ENCODE measurements at places on chromosomes 2 and 18.
A peak's percentile ranks its signal among the peaks of the same experiment; 100 is the strongest.

DNA sequence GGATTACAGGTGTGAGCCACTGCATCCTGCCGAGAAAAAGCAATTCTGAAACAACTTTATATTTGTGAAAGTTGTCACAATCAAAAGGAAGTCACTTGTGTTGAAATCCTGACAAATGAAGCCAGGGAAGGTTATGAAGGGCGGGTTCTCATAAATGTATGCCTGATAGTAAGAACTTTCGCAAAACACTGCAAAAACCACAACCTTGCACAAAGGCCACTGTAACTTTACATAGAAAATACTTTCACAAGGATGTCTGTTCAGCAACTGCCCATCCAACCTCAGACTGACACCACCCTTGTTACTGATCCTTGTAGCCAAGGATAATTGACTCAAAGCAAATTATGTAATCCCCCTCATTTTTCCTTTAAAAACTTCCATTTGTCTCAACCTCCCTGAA lies 90.6 kb downstream of the SLC4A3 start:
- no peak for DNase-seq

DNA sequence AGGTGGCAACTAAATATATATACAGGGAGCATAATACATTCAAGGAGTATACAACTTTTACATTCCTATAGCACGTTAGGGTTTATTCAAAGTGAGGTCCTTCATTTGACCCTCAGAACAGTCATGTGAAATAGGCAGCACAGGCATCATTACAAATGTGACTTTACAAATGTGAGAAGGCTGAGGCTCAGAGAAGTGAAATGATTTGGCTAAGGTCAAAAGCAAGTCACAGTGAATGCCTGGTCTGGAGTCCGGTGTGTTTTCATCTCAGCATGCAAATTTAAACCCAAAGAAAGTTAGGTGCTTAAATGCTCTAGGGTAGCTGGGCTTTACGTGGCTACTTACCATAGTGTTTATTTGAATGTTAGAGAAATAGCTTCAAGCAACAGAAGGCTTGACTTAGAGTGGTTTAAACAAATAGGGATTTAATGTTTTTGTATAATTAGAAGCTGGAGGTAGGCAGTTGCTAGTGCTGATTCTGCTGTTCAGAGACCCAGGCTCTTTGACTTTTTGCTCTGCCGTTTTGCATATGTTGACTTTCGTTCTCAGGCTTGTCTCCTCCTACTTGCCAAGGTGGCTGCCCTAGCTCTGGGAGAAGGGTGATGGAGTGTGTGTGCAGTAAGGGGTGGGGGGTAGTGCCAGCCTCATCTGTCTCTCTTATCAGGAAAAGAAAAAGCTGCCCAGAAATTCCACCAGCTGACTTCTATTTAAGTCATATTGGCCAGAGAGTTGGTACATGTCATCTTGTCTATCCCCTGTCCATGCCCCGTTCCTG lies 89.2 kb downstream of the PLCL1 start:
- no peak for DNase-seq

- no peak for DNase-seq
Observed at GRCh38 chr2:182558564-182558963, 131.7 kb upstream of the PDE1A start.

DNA sequence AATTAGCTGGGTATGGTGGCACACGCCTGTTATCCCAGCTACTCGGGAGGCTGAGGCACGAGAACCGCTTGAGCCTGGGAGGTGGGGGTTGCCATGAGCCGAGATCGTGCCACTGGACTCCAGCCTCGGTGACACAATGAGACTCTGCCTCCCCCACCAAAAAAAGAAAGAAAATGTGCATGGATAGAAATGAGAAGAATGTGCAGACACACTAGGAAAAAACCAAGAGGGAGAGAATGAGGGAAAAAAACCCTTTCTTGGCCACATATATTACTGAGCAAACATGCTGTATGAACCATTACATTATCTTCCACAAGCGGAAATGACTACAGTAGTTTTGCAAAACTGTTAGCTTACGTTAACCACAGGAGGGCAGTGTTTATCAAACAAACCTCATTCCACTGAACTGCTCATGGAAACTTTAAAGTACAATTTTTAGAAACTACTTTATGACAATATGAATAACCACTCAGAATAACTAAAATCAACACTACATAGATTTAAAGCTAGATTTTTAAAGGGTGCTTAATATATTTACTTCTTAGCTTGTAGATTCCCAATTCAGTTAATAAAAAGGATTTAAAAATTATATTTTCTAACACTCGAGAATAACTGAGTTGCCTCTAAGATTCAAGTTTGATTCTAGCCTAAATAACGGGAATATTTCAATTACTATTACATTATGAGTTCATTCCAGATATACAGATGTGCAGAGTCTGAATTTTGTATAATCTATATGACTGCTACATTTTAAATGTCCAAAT lies 26.4 kb downstream of the ASXL2 start:
- peak; percentile 78 for DNase-seq

GRCh38 chr2:69745035-69745434 lies 3.1 kb downstream of the ANXA4 start:
- DNase-seq = no peak

DNA sequence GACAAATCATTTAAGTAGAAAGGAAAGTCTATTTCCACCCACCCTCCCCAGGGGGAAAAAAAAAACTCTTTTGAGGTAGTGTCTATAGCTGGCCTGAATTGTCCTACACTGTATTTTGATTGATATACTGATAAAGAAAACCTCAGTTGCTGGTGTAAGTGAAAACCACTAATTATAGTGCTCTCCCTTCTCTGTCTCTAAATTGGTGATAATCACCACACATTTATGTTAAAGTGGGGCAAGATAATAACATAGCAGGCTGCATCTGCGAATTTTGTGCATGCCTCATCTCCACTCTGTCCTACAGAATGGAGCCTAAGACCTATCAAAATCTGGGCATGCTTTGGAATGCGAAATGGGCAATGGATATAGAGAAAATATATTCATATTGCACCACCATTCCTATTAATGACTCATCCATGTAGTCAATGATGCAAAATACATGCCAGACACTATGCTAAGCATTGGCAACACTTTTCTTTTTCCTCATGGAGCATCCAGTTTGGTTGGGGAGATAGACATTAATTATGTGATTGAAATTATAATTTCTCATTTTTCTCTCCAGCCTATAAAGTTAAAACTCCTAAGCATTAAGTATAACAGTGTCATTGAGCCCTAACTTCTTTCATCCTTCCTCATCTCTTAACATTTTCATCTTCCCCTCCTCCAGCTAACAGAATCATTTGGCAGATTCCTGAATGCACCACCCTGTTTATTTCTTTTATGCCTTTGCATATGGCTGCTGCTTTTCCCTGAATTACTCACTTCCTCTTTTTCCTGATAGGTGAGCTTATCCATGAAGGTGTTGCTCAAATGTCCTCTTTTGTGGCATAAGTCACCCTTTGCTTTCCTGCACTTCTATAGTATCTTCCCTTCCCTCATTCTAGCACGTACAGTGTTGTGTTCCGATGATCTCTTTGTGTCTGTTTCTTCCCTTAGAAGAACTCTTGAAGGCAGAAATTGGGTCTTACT lies 58.2 kb downstream of the SLC9A2 start:
- no peak for DNase-seq

DNA sequence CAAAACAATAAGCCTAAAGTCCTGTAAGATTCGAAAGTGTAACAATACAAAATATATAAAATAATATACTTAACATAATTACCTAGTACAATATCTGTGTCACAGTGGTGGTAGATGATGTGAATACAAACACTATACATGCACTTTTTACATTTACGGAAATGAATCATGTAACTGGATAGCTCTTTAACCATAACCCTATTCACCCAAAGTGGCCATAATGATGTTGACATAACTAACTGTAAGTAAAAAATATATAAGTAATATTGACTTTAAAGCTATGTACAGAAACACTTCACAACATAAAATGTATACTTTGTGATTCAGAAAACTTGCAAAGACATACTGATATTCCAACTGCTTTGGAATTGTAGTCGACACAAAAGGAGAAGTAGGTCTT lies 616.9 kb upstream of the SLC8A1 start:
- no peak for DNase-seq

DNA sequence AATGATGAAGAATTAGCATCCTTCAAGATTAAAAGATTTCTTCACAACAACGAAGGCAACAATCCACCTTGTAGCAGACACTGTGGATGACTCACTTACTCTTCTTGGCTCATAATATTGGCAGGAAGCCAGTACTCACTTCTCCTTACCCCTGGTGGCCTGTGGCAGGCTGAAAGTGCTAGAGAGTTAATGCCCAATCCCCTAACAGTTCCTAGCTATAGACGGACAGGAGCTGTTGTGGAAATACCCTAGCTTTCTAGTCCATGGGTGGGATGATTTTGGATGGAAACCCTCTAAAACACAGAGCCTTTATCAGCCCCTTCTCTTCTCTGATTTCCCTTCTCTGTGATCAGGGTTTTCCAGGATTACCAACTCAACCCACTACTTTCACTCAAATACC lies 128.6 kb upstream of the NYAP2 start:
- DNase-seq = peak; percentile 90

GRCh38 chr2:4369826-4370419 lies 666.5 kb downstream of the DCDC2C start:
- no peak for DNase-seq

GRCh38 chr18:45844938-45845337 lies 19.5 kb downstream of the SIGLEC15 start:
- no peak for DNase-seq

GRCh38 chr2:68172990-68173700 lies 15.5 kb downstream of the PNO1 start:
- DNase-seq = no peak

DNA sequence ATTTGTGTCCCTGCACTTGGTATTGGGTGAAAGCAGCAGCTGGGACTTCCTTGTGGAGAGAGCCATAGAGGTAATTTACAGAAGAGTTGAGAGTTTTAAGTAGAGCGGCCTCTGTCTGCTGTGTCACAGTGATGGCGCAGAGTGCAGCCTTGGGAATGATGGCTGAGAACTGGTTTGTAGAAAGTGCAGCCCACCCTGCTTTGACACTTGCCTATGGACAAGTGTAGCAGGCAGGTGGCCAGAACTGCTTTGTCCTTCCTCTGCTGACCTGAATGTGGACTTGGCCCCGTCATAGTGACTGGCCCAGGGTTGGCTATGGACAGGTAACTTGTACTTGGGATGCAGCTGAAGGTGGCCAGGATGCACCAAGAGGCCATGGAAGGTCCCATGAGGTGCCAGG lies 6.4 kb upstream of the ANO7 start:
- no peak for DNase-seq

GRCh38 chr2:131413148-131413747 lies 49.3 kb upstream of the RAB6D start:
- DNase-seq = peak; percentile 49

- DNase-seq = no peak
Observed at GRCh38 chr2:69271831-69272257, 115.2 kb downstream of the GFPT1 start.

GRCh38 chr2:165529130-165529529 lies 59.6 kb downstream of the CSRNP3 start:
- no peak for DNase-seq

- DNase-seq = no peak
Observed at GRCh38 chr2:58416696-58417095, 175.6 kb upstream of the FANCL start.

- DNase-seq = peak; percentile 31
Observed at GRCh38 chr2:219178377-219179175, 501 bp downstream of the RETREG2 start.

DNA sequence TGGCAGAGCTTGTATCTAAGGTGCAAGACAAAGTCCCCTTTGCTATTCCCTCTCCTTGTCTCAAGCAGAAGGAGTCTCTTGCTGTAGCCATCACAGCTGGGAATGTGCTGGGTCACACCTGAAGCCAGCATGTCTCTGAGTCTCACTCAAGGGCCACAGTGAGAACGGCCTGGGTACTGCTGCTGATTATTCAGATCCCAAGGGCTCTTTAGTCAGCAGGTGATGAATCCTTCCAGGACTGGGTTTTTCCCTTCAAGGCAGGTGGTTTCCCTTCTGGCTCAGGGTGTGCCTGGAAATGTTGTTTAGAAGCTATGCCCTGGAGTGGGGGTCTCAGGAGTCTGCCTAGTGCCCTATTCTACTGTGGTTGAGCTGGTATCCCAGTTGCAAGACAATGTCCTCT lies 356.3 kb downstream of the PARD3B start:
- DNase-seq = no peak

- DNase-seq = no peak
Observed at GRCh38 chr2:72988726-72989273, 71.5 kb downstream of the EMX1 start.

DNA sequence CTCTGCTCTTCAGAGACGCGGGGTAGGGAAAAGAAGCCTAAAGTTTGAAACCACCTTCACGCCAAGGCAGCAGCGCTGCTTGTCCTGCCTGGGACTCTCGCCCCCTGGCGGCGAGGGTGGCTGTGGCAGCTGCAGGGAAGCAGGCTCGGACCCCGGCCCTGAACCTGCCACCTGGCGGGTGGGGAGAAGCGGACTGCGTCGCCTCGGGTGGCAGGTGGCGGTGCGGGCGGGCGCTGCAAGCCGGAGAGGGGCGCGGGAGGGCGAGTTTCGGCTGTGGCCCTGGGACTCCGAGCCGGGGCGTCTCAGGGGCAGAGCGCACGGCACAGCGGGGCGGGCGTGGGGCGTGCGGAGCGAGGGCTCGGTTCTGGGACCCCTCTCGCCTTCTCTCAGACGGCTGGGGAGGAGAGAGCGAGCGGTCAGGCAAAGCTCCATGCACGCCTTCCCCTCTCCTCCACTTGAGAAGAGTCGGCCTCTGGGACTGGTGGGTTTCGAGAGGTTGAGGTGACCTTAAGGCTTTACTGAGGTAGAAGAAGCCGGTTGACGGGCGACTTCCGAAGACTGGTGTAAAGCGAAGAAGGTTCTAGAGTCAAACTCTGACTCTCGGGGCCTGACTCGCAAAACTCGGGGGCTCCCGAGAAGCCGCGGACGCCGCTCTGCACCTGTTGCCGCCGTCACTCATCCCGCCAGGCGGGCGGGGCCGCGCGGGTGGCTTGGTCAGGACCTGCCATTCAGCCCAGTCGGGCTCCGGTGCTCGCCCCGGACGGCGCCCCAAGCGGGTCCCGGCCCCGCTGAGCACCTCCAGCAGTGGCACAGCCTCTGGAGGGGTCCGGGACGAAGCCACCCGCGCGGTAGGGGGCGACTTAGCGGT lies 1.1 kb upstream of the BOLL start:
- no peak for DNase-seq
